ENCODE measurements at places on chromosomes 3 and 15.

DNA sequence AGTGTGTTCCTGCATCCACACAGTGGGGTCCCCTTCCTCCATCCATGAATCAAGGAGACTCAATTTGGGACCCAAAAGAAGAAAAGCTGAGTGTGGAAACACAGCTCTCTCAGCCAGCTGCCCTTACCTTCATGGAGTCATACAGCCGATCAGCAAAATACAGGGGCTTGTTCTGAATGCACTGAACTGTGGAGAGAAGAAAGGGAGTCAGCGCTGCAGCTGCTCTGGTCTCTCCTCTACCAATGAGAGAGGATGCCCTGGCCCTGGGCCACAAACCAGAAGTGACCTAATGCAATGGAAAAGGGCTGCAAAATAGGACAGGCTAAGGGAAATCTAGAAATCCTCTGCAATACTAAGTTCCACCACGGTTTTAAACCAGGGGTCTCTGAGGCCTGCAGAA is 46.7 kb downstream of the ANXA2 start:
- no peak for DNase-seq

GRCh38 chr3:141105828-141106628 is 54.9 kb downstream of the SPSB4 start:
- DNase-seq = peak; percentile 85

- no peak for DNase-seq
These were observed 48.8 kb downstream of the BLM start for GRCh38 chr15:90765966-90766365.

- no peak for DNase-seq
These were observed 73.1 kb downstream of the ESYT3 start for GRCh38 chr3:138507524-138507923.

DNA sequence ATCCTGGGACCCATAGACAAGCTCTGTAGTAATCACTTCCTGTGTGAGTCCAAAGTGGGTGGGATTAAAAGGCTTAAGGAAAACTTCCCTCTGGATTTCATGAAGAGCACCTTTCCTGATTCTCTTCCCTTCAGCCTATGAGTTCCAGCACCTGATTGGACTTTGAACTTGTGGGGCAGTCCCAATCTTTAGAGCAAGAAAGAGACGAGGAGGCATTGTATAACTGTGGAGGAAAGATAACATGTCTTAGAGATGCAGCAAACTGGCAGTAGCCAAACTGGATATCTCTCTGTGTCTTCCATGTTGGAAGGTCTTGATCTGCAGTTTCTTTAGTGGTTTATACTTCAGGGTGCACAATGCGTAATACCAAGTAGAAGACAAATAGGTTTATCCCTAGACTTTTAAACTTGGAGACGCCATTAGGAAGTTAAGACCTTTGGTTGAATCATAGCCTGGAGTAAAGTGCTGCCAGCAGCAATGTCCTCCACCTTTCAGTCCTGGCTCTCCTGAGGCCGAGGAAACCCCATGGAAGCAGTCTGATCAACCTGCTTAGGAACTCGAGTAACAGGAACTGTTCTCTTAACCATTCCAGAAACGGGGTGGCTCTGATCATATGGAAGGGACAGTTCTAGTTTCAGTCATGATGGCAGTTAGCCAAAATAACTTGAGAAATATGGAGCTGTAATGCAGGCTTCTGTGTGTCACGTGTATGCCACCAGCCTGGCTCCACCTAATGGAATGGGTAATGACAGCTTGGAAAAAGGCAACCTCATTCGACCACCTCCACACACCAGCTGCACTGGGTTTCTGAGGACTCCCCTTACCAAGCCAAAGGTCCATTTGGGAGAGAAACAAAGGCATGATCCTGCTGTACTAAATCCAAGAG is 4.7 kb downstream of the EIF1B start:
- peak; percentile 33 for DNase-seq

- DNase-seq = no peak
These were observed 23.5 kb downstream of the FGD5 start for GRCh38 chr3:14842277-14842676.
